Hippocampal formation (tissue), 2 donors: ENCODE measurements at places on chromosomes 13 and 19.

DNA sequence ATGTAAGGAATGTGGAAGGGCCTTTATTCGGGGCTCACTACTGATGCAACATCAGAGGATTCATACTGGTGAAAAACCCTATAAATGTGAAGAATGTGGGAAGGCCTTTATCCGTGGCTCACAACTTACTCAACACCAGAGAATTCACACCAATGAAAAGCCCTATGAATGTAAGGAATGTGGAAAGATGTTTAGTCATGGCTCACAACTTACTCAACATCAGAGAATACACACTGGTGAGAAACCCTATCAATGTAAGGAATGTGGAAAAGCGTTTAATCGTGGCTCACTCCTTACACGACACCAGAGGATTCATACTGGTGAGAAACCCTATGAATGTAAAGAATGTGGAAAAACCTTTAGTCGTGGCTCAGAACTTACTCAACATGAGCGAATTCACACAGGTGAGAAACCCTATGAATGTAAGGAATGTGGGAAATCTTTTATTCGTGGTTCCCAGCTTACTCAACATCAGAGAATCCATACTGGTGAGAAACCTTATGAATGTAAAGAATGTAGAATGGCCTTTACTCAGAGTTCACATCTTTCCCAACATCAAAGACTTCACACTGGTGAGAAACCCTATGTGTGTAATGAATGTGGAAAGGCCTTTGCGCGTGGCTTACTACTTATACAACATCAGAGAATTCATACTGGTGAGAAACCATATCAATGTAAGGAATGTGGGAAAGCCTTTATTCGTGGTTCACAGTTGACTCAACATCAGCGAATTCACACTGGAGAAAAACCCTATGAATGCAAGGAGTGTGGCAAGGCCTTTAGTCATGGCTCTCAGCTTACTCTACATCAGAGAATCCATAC, 44.3 kb downstream of the ZNF585A start:
- DNase-seq: no peak

DNA sequence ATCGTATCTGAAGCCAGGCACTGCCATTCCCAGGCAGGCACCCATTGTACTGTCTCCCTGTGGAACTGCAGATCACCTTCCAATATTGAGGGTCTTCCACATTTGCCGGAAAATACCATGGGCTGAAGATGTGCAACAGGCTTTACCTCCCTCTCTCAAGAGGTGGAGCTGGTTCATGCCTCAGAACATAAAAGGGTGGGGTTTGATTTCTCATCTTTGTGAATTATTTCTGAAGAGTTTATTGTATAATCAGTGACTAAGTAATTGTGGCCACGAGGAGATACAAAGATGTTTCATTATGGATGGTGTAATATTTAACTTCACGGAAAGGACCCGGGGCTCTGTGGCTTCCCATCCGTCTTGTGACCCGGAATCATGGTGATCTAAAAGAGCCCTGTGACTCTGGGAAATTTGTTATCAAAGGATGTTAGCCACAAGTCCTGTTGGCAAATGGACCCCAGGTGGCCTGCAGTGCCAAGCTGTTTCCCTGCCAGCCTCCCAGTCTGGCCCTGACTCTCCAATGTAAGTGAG, 230.5 kb downstream of the LACC1 start:
- no peak for DNase-seq

- no peak for DNase-seq
Observed at GRCh38 chr19:33522371-33522662, 726 bp upstream of the PEPD start.

DNA sequence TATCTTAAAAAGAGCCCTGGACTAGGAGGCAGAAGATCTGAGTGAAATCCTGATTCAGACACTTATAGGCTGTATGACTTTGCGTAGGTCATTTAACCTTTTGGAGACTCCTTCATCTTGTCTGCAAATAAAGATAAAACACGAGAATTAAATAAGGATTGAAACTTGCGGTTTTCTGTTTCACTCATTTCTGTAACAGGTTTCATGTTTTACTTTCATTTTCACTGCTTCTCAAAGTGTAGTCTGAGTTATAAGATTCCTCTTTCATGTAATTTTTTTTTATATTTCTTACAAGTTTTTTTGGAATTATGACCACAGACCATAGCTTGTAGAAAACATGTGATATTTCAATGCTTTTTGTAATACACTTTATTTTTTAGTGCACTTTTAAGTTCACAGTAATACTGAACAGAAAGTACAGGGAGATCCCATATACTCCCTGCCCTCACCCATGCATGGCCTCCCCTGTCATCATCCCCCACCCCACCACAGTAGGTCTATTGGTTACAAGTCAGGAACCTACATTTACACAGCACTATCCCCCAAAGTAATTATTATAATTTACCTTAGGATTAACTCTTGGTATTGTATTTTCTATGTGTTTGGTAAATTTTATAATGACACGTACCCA, 174.6 kb downstream of the ITGBL1 start:
- no peak for DNase-seq

DNA sequence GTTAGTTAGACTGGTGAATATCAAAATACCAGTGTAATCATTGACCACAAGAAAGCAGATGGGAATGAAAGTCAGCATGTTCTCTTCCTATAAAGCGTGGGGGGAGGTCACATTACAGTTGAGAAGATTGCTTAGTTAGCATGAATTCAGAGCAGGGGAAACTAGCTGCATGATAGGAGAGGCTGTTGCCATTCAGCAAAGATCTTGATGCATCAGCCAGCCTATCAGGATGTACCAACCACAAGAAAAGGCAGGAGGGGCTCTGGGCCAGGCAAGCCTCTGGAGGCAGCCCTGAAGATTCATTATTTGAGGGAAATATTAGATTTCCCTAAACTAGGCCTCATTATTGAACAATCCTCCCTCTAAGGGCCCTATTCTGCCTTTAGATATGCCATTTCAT, 5.0 kb upstream of the MTMR6 start:
- DNase-seq: no peak

DNA sequence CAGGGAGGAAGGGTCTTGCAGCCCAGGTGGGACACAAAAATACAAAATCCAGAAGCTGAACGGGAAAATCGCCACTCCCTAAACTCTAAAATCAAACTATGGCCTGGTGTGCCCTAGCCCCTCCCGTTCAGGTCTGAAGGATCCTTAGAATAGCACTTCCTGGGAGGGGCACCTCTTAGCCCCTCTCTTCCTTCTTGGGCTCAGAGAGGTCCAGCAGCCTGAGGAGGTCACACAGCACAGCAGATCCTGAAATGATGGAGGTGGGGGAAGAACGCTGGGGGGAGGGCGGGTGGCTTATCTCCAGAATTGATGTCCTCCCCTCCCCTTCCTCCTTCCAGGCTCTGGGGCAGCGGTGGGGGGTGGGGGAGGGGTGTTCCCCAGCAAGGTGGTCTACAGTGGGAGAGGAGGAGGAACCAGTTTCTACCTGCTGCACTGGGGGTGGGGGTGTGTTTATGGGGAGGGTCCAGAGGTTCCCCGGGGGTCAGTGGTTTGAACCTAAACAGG, 1.9 kb downstream of the DIRAS1 start:
- DNase-seq: no peak
